ENCODE measurements at places on chromosomes 7 and 10.

DNA sequence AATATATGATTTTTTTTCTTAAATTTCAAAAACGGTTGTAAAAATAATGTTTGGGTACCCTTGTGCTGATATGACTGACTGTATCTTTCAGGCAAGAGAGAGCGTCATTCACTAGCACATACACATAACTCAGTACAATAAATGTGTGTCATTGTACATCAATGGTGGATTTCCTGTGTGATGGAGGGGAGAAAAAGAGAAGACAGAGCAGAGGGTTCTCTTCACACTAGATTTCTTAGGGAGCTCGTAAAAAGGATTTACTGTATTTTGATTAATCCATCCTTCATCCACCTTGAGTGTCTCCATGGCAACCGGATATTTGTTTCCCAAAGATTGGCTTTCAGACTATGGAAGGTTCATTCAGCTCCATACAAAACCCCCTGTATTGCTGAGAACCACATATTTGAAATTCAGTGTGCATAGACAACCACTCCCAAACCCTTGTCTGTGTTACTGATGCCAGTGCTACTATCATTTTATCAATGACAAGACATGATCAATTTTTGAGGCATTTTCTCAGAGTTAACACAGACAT is 150.6 kb downstream of the AKR1D1 start:
- DNase-seq, result no peak

DNA sequence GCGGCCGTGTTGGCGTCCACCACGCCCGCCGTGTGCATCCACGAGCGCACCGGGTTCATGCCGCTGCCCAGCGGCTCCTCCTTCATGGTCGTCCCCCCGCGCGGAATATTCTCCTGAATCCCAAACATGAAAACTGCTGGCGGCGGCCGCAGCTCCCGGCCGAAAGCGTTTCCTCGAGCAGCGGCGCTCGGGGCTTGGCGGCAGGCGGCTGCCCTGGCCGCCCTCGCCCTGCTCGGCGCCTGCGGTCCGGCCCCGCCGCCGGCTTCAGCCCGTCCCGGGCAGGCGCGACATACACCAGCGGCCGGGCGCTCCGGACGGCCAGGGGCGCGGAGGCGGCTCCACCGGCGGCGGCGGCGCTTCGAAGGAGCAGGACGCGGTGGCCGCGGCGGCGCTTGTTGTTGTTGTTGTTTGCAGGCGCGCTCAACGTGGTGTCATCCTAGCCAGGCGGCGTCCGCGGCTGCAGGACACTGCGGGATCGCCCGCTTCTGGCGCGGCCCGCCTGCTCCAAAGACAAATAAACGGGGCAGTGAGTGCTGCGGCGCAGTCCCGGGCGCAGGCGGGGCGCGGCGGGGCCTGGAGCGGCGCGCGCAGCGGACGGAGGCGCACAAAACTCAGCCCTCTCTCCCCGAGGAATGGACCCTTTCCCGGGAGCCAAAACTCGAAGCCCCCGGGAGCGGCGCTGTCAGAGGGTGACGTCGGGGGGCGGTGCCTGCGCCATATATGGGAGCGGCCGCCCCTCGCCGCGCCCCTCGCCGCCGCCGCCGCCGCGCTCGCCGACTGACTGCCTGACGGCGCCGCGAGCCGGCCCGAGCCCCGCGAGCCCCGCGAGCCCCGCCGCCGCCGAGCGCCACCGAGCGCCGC is at the start of gene EBF3:
Gene EBF3, minus strand, starts transcription at position 634 of the 861 bp plus-strand sequence. Its CDS starts 506 bp downstream, at position 128.
- no peak for DNase-seq

DNA sequence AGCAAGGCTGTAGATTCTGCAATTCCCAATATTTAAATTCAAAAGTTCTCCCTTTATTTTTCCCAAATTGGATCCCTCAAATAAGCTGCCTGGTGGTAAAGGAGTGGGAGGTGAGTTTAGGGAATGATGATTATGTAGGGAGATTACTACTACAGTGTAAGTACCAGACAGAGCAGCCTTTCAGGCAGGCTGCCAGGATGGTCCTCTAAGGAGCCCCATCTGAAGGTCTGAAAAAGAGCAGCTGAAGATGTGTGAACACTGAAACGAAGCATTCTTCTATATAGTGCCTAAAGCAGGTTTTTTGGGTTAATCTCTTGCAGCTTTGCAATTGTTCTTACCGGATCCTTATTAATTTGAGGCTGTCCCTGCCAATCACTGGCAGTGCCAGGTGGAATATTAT is 84.7 kb downstream of the CREB5 start:
- DNase-seq, result no peak

DNA sequence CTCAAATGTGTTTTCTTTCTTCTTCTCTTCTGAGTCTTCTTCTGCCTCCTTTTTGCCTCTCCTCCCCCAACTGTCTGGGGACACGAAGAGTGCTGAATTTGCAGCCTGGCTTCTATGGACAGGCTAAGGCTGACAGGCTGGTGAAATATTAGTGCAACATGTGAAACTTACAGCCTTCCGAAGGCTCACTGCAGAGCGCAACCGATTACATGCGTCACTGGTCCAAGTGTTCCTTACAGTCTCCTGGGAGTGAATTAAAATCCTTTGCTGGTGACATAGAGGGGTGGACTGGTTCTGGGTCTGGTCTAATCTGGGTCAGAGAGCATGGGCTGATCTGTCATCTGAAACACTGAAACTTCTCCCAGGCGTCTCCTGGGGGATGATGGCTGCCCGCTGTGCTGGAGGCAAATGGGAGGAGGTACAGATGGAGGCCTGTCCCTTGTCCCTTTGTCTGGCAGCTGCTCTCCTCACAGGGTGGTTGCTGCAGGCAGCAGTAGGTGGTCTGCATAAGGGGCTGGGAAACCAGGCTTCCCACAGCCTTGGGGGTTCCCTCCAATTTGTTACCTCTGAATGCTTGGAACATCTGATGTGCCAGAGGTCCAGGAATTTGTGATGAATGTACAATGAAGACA is 143.8 kb upstream of the BMPER start:
- no peak for DNase-seq

DNA sequence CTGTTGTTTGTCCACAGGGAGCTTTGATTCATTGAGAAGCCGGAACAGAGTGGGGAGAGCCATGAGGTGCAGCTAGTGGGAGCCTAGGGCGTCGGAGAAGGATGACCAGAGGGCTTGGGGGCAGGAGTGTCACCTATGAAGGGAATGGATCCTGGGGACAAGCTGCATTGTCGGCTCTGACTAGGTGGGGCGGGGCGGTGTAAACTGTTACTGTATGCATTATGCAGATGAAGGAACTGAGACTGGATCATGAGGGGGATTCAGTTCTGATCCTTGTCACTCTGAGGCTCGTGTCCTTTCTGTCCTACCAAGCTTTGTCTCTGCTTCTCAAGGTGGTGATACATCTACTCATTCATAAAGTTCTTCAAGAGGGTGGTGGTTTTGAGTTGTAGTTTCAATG is 39.9 kb upstream of the MMD2 start:
- DNase-seq, result no peak

DNA sequence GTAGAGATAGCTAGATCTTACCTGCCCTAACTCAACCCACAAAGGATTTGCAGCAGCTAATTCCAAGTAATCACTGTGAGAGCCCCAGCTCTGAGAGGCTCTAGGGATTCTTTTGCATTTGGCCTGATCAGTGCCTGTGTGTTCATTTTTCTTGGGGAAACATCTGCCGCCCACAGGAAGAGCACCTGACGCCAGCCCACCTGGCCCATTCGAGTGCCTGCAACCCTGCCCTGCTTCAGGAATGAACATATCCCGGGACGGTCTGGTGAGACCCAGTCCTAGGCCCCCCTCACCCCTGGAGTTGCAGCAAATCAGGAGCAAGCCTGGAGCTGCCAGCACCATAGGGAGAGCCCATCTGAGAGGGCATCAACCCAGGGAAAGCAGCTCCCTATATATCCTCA is 38.8 kb downstream of the GSDME start:
- DNase-seq, result no peak

GRCh38 chr7:137937202-137937560 is 64.7 kb downstream of the CREB3L2 start:
- DNase-seq, result no peak

DNA sequence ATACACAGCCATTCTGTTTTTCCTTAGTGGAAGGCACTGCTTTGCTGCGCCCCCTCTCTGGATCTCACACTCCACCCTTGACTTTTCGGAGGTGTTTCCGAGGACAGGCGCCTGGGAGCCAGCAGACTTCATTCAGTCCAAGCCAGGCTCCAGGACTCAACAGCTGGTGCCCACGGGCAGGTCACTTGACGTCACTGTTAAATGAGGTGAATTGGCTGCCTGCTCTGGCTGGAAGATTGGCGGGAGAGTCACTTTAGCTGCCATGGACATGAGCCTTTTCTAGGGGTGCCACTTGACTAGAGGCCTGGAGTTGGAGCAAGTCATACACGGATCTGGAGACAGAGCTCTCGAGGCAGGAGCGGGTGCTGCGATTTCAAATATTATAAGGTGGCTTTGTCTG is 3.2 kb downstream of the HTRA1 start:
- no peak for DNase-seq

GRCh38 chr7:44759246-44759645 is 10.6 kb downstream of the ZMIZ2 start:
- no peak for DNase-seq

- DNase-seq, result no peak
Observed at GRCh38 chr10:58704226-58704625, 191.6 kb downstream of the BICC1 start.

DNA sequence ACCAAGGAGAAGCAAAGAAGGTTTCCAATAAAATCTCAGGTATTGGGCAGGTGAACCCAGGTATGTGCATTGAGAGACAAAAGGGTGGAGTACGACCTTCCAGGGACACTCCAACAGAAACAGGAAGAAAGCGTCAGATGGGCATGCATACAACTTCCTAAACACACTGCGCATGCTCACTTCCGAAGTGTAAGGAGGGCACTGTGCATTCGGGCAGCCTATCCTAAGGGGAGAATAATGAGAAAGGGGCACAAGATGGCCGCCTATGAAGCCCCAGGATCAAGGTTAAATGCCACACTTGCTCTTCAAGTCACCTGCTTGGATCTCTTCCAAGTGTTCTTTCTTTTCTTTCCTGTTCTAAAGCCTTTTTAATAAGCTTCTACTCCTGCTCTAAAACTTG is 39.4 kb upstream of the PRSS1 start:
- peak; percentile 39 for DNase-seq
